ENCODE measurements at places on chromosomes 7 and 10.

GRCh38 chr7:2640846-2641316, 9.1 kb downstream of the TTYH3 start:
- DNase-seq = no peak

- no peak for DNase-seq
Measured at GRCh38 chr7:135270577-135271254, 37.1 kb downstream of the STRA8 start.

- no peak for DNase-seq
Measured at GRCh38 chr7:48179496-48180030, 8.3 kb downstream of the ABCA13 start.

DNA sequence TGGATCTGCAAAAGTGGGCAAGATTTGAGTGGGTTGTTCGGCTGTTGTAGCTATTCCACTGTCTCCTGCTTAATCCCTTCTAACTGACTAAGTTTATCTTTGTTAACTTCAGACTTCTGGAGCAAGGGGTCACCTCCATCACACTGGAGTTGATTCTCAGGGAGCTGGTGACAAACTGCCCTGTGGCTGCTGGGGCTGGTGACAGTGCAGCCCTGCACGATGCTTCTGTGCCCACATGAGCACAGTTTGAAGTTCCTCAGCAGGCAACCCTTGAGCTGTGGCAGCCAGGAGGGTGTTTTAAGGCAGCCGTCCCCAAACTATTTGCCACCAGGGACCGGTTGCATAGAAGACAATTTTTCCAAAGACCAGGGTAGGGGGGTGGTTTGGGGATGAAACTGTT, 40.5 kb downstream of the ADRB1 start:
- DNase-seq = no peak

- no peak for DNase-seq
Measured at GRCh38 chr7:94205529-94205928, 189.2 kb upstream of the COL1A2 start.

DNA sequence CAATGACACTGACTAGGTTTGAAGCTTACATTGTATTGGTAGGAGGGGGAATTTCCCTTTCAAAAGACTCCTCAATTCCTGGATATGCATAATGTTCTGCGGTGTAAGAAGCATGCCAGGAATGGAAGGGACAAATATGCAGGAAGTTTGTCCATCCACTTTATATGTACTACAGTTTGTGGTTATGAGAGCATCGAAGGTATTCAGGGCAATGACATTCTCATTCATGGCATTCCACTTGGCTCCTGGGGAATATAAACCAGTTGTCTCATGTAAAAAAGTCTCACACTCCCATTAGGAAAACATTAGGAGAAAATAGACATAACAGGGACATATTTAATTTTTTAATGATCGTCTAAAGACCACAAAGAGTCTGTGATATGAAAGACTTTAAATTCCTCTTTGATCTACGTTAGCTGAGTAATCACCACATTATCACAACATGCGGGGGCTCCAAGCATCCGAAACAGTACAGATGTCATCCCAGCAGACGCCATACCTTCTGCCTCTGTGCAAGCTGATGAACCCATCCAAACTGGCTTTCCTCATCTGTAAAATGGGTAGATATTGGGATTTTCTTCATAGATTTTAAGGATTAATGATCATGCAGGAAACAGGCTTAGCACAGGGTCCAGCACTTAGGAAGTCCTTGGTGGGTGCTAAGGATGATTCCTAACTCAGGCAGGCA, 675.3 kb downstream of the INHBA start:
- DNase-seq = no peak

Data from DMS 273 treated with DMSO at 0.1 percent for 48 hours (cell line).